ENCODE measurements at places on chromosomes 13 and 19.
A peak's percentile ranks its signal among the peaks of the same experiment; 100 is the strongest.

- DNase-seq: no peak
- no peak overlapping the region for H3K27ac ChIP-seq
Measured at GRCh38 chr19:49844138-49845095, 6.5 kb upstream of the PTOV1 start.

GRCh38 chr19:13008926-13009787 lies 13.9 kb downstream of the NFIX start:
- H3K27ac ChIP-seq: no peak overlapping the region
- H3K36me3 ChIP-seq: no peaks in the 10 kb centered on the region
- no peak overlapping the region for H3K4me3 ChIP-seq
- H3K4me1 ChIP-seq: peaks cover 44% of the 10 kb centered on the region
- no peak for DNase-seq

- peaks cover 43% of the 10 kb centered on the region for H3K4me1 ChIP-seq
- H3K36me3 ChIP-seq: no peaks in the 10 kb centered on the region
- peak; percentile 72 for DNase-seq
Measured at GRCh38 chr19:45402298-45403061, 2.4 kb downstream of the PPP1R13L start.

DNA sequence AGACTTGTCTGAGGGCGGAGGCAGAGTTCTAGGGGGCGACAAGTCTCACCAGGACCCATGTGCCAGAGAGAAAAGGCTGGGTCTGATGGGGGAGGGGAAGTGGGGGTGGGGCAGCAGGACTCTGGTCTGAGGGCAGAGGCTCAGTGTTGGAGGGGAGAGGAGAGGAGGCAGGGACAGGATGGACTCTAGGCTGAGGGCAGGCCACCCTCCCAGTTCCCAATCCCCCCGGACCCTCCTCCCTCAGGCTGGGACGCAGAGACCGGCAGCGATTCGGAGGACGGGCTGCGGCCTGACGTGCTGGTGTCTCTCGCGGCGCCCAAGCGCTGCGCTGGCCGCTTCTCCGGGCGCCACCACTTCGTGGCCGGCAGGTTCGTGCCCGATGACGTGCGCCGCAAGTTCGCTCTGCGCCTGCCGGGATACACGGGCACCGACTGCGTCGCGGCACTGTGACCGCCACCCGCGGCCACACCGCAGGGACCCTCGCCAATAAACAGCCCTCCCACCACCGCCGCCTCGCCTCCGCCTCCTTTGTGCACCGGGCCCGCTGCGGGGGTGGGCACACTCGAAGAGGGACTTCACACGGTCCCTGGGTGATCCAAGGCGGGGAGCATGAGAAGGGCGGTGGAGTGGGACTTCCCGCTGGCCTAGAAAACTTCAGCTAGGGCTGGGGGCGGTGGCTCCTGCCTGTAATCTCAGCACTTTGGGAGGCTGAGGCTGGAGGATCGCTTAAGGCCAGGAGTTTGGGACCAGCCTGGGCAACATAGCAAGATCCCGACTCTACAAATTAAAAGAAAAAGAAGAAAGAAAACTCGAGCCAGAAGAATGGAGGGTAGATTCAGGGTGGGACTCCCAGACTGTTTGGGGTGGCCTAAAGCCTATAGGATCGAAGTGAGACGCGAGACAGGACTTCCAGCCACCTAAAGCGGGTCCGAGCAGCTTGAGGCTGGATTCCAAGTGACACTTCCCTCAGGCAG lies 703 bp upstream of the CILP2 start:
- H3K4me3 ChIP-seq: no peak overlapping the region
- no peaks in the 10 kb centered on the region for H3K36me3 ChIP-seq

DNA sequence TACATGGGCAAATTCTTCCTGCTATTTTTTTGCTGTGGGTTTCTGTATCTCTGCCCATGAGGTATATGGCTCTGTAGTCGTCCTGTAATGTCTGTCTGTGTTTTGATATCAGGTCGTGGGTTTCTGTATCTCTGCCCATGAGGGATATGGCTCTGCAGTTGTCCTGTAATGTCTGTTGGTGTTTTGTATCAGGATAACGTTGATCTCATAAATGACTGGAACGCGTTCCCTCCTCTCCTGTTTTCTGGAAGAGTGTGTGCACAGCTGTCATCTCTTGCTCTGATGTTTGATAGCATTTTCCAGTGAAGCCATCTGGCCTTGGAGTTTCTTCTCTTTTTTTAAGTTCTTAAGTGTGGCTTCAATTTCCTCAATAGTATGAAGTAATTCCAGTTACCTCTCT lies 57.2 kb downstream of the SOX1 start:
- DNase-seq: no peak
- H3K27ac ChIP-seq: no peak overlapping the region
- H3K36me3 ChIP-seq: no peaks in the 10 kb centered on the region
- no peaks in the 10 kb centered on the region for H3K4me1 ChIP-seq

- H3K4me1 ChIP-seq: no peaks in the 10 kb centered on the region
- H3K36me3 ChIP-seq: no peaks in the 10 kb centered on the region
- H3K4me3 ChIP-seq: no peak overlapping the region
- no peaks in the 10 kb centered on the region for H3K27me3 ChIP-seq
Measured at GRCh38 chr13:86087244-86087643, 288.0 kb upstream of the SLITRK6 start.
